CD4-positive, alpha-beta T cell (primary cell): ENCODE measurements at places on chromosomes 1 and 21.

DNA sequence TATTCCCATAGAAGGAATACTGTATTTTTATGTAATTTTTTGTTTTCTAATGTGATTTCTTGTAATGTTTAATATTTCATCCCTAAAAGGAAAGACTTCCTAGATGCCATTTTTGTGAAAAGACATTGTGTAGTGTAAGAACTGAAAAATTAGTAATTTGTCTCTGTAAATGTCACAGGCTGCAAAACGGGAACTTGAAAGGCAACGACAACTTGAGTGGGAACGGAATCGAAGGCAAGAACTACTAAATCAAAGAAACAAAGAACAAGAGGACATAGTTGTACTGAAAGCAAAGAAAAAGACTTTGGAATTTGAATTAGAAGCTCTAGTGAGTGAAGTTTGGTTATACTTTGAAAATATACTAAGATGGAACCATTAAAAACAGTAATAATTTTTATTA, 132.2 kb downstream of the ITSN1 start:
- H3K36me3 ChIP-seq: no peaks in the 10 kb centered on the region
- no peaks in the 10 kb centered on the region for H3K4me1 ChIP-seq
- no peak overlapping the region for H3K4me3 ChIP-seq
- H3K27ac ChIP-seq: no peak overlapping the region
- no peak for DNase-seq

DNA sequence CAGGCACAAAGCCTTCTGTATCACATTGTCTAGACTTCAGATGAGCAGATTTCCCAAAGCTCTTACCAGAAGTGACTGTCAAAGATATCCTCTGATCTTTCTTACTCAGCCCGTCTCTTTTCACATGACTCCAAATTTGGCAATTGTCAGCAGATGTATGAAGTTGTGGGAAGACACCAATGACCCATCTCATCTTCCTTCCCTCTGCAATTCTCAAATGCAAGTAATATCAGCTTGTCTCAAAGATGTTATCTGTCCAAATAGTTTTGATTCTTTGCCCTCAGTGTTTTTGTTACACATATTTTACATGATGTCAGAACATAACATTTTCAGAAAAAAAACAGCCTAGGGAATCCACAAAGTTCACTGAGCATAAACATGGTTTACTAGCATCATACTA, 45.1 kb upstream of the RGS2 start:
- H3K4me1 ChIP-seq: no peaks in the 10 kb centered on the region
- H3K4me3 ChIP-seq: no peak overlapping the region
- H3K36me3 ChIP-seq: no peaks in the 10 kb centered on the region
- DNase-seq: no peak

DNA sequence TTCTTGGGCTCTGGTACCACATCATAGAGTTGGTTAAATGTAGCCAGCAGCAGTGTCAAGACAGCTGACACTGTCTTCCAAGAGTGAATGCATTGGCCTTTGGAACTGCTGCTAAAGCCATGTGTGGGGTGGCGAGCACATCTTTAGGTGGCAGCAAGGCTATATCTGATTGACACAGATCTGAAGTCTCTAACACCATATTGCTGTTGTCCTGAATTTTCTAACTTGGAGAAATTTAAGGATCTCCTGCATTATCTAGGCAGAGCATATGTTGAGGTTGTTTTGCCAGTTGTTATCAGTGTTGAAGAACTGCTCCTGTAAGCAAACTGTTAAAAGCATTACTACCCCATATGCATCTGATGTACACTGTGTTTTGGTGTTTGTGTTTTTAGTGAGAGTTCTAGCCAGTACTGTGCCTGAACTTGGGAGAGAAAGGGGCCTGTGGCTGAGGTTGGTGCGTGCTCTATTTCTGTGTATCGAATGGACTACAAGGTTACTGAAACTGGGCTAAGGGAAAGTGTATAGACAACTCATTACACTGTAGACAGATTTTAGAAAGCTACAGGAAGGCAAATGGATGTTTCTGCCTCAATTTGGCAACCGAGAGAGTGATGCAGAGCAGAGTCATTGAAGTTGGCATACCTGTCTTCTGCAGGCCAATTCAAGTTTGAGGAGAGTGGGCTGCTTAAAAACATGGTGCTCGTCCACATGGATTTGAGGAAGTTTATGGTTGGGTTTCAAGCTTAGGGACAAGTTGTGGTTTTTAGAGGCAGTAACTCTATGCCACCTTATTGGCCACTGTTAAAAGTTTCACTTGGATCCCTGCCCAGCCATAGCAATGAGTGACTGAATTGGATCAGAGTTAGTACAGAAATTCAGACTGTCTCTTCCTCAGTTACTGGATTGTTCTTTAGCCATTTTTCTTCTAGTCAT, 16.9 kb downstream of the DYRK3 start:
- no peak overlapping the region for H3K27ac ChIP-seq
- no peak for DNase-seq
- no peak overlapping the region for H3K4me3 ChIP-seq
- no peaks in the 10 kb centered on the region for H3K4me1 ChIP-seq

GRCh38 chr1:56803561-56804156, 15.5 kb downstream of the FYB2 start:
- H3K4me1 ChIP-seq: no peaks in the 10 kb centered on the region
- no peaks in the 10 kb centered on the region for H3K36me3 ChIP-seq
- H3K4me3 ChIP-seq: no peak overlapping the region
- no peak overlapping the region for H3K27ac ChIP-seq
- no peak for DNase-seq

DNA sequence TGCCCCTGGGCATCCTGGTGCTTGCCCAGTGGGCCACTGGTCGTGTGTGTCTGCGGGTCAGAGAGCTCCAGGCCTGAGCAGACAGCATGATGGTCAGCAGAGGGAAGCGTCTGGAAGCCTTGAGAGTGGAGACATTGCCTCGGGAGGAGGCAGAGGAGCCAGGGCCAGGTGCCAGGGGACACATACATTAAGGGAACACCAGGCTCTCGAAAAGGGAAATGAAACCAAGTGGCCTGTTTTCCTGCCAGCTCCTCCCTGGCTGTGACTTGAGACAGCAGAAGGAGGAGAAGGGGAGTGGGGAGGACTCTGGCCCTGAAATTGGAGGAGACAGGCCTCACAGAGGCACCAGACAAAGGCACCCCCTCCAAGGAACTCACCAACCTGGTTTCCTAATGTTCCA, 62.4 kb upstream of the LRP8 start:
- no peak overlapping the region for H3K27ac ChIP-seq
- no peak overlapping the region for H3K4me3 ChIP-seq
- DNase-seq: peak; percentile 38
- H3K36me3 ChIP-seq: no peaks in the 10 kb centered on the region

- H3K27me3 ChIP-seq: peaks cover 5% of the 10 kb centered on the region
- DNase-seq: no peak
- no peaks in the 10 kb centered on the region for H3K4me1 ChIP-seq
- no peaks in the 10 kb centered on the region for H3K36me3 ChIP-seq
- no peak overlapping the region for H3K27ac ChIP-seq
Measured at GRCh38 chr1:18008081-18008480, 99.5 kb upstream of the IGSF21 start.

DNA sequence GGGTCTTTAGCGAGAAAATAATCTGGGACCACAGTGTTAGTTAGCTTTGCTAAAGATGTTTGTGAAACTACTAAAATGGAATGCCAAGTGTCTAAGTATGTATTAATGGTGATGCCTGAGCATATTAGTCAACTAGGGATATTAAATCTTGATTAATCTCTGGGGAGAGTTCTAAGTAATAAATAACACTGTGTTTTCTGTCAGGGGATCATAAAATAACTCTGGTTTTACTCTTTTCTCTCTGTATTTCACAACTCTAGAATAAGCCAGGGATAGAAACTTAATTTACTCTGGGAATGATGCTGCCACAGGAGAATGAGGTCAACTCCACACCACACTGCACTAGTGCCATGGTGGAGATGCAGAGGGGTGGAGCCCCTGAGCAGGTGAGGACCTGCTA, 399.2 kb downstream of the PTBP2 start:
- H3K27me3 ChIP-seq: no peaks in the 10 kb centered on the region
- no peak overlapping the region for H3K27ac ChIP-seq
- no peak for DNase-seq
- H3K36me3 ChIP-seq: no peaks in the 10 kb centered on the region
- no peak overlapping the region for H3K4me3 ChIP-seq

DNA sequence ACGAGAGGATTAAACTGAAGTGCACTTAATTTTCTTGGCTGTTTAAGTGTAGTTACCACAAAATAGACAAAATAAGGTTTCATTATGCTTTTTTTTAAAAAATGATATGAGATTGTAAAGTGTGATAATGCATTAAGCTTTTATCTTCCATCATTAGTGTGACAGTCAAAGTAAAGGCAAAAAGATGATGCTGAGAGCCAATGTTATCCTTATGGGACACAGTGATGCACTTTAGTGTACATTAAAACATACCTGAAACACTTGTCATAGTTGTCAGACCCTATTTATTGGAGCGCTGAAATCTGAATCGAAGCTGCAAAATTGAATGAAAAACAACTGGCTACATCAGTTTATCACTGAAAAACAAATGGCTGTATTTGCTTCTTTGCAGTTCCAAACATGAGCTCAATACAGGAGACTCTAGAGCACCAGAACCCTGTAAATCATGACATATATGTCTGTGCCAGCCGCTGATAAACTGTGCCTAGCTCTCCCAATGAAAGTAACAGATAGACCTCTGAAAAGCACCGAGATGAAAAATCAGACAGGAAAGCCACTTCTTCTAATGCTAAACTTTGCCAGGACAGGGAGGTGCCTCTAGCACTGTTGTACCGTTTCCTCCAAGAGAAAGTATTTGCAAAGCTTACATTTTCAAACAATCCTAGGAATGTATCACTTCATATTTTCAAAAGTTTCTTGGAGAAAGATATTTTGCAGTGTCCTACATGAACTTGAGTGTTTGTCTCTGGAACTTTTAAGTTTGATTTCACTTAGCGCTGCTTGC, 120.7 kb upstream of the TMPRSS15 start:
- no peak for DNase-seq
- H3K4me1 ChIP-seq: no peaks in the 10 kb centered on the region
- no peak overlapping the region for H3K4me3 ChIP-seq
- H3K27ac ChIP-seq: no peak overlapping the region
- H3K36me3 ChIP-seq: no peaks in the 10 kb centered on the region
- H3K27me3 ChIP-seq: no peaks in the 10 kb centered on the region

DNA sequence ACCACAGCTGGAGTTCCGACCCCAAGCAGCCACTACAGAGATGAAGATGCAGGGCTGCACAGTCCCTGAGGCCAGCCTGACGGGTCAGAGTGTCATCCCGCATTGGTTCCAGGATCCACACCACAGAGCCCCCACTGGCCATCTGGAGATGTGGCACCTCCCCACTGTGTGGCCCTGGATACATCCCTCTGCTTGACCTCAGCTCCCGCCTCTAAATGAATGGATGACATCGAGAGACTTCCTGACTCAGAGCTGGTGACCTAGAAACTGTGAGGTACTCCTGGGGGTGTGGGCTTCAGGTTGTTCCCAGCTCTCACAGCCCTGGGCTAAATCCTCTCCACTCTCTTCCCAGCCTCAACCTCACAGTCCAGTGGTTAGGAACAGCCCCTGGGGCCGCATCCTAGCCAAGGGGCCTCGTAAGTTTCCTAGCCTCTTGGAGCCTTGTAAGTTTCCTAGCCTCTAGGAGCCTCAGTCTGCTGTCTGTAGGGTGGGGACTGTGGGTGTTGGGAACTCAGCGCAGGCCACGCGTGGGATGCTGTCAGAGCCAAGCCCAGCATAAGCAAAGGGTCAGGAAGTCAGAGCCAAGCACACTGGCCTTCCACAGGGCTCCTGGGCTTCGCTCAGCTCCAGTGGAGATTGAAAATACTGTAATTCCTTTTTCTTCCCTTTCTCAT, 87.5 kb upstream of the RUNX3 start:
- no peaks in the 10 kb centered on the region for H3K27me3 ChIP-seq
- no peaks in the 10 kb centered on the region for H3K36me3 ChIP-seq
- DNase-seq: no peak
- H3K4me1 ChIP-seq: peaks cover 65% of the 10 kb centered on the region
- no peak overlapping the region for H3K27ac ChIP-seq

- peak overlapping the region; percentile 27 for H3K4me3 ChIP-seq
- no peaks in the 10 kb centered on the region for H3K27me3 ChIP-seq
- peaks cover 24% of the 10 kb centered on the region for H3K4me1 ChIP-seq
- H3K36me3 ChIP-seq: no peaks in the 10 kb centered on the region
- peak overlapping the region; percentile 71 for H3K27ac ChIP-seq
Measured at GRCh38 chr1:172394141-172394751, 26.2 kb upstream of the C1orf105 start.

- H3K27ac ChIP-seq: no peak overlapping the region
- peaks cover 15% of the 10 kb centered on the region for H3K4me1 ChIP-seq
- no peak for DNase-seq
- H3K4me3 ChIP-seq: no peak overlapping the region
- peaks cover 15% of the 10 kb centered on the region for H3K27me3 ChIP-seq
Measured at GRCh38 chr1:21647431-21648351, 21.5 kb downstream of the RAP1GAP start.

DNA sequence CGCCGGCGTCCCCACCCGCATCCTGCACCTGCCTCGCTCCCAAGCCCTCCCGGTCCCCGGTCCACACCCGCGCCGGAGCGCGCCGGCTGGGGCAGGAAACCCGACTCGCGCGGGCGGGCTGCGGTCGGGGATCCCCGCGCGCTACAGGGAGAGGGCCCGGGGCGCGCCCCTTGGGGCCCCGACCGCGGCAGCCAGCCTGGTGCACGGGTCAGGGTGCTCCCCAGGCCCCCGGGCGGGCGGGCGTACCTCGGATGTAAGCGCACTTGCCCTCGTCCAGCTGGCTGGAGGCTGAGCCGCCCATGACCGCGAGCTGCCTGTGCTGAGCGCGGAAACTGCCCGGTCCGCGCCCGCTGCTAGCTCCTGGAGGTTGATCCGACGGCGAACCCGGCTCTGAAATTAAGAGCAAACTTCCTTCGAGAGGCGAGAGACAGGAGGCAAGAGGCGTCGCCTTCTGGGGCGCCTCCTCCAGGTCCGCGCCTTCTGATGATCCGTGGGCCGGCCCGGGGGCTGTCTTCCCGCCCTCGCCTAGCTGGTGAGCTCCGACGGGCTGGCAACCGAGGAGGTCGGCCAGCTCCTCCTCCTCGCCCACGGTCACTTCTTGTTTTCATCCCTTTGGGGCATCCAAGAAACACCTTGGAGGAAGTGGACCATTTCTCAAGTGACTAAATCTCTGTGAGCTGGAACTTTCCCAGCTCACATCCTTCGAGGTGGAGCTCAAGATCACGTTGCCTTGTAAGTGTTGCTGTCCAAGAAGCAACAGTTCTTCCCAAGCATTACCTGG, at the start of gene NIBAN1:
NIBAN1 (minus strand) TSS at position 453 of the 781 bp plus-strand sequence; CDS start at position 301, 152 bp downstream.
- peak; percentile 54 for DNase-seq
- H3K4me1 ChIP-seq: peaks cover 33% of the 10 kb centered on the region
- no peaks in the 10 kb centered on the region for H3K36me3 ChIP-seq

DNA sequence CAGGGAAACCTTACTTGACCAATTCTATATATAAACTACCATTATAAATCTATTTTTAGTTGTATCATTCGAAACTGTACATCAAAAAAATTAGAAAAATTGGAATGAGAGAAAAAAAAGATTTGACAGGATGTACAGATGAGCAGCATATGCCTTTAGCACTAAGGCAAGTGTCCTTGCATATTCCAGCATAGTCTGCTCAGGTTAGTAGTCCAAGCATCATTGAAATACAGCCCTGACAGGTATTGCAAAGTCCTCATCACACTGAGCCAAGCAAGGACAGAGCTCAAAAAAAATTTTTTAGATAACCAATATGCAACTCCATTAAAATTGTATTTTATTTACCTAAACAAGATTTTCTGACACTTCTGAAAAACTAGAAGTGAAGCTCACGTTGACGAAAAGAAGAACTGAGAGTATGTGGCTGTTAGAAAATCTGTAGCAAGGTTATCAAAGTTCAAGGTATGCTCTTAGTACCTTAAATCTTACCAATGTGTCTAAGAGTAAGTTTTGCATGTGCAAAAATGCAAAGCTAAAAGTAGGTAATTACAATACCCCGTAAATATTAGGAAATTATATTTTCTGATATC, 465.6 kb upstream of the ADGRL4 start:
- H3K4me3 ChIP-seq: no peak overlapping the region
- DNase-seq: no peak
- H3K36me3 ChIP-seq: no peaks in the 10 kb centered on the region
- H3K27me3 ChIP-seq: no peaks in the 10 kb centered on the region
- H3K27ac ChIP-seq: no peak overlapping the region
- no peaks in the 10 kb centered on the region for H3K4me1 ChIP-seq
